Stimulated activated CD8-positive, alpha-beta memory T cell treated with anti-CD3 and anti-CD28 coated beads, Interleukin-4, amount 100 ng/mL, for 1 hour (primary cell): ENCODE measurements at places on chromosomes 7 and 10.

DNA sequence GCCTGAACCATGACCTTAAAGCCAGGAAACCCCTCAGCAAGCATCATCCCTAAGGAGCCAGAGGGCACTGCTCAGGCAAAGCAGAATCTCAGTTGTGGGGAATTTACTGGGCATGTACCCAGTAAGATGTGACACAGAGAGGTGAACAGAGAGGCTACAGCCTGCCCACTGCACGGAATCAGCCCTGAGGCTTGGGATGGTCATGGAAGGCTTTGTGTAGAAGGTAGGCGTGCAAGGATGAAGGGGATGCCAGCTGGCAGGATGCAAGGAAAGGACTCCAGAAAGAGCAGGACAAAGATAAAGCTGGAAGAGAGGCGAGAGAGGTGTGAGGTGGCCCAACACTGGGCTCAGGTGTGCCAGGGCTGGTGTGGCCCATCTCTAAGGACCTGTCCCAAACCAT lies 2.4 kb upstream of the AIFM2 start:
- DNase-seq = no peak

- no peak for DNase-seq
These were observed 55.0 kb upstream of the AKR1E2 start for GRCh38 chr10:4770801-4771553.

DNA sequence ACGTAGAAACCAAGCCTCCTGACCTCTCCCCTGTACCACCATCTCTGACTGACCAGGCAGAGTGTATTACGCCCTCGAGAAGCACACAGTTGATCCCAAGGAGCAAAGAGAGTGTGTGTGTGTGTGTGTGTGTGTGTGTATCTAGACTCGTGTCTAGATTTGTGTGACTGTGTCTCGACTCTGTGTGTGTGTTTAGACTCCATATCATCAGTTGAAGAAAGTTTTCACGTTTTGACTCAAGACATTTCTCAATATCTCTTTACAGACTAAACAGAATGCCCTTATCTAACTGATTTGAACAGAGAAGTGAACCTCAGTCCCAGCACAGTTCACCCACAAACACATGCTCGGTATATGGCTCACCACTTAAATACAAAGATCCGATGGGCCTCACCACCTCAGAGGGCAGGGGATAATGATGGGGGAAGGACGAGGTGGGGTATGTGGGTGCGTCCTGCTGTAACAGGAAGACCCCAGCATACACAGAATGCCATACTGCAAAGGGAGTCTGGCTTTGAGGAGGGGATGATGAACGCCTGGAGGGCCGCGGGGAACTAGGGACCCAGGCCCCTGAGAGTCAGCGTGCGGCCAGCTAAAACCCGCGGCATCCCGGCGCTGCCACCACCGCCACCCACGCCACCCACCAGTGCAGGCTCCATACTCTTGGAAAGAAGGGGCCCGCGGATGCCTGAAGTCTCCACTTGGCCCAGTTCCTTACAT lies 780 bp downstream of the ALDH18A1 start:
- no peak for DNase-seq

- DNase-seq = no peak
These were observed 27.8 kb downstream of the CAV1 start for GRCh38 chr7:116552602-116553001.

DNA sequence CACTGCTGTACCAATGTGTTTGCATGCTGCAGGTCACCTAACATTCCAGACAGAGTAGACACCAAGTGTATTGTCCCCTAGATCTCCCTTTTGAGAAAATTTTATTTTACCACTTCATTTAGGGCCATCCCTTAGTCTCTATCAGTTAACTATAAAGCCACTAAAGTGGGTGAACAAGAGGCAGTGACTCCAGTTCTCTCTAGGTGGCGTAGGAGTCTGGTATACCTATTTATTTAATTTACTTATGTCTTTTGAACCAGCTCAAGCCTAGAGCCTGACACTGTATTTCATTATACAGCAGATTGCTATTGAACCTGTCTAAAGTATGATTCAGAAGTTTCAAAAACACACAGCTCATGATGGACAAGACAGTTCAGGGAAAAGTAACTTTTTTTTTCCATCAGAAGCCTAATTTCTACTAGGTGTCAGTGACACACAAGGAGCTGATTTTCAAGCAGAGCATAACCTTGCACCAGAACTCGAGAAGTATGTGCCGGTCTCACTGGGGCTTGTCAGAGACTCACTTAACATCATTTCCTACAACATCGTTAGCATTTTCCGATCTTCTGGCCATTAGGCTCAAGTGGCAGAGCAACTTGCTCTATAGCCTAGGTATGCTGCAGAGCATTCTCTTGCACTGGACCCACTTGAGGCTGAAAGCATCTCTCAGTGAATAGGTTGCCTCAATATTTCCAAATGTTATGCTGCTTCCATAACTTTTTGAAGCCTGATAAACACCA lies 175.4 kb downstream of the CDC14C start:
- no peak for DNase-seq
